ENCODE measurements at places on chromosomes 5 and 9.

- DNase-seq = no peak
These were observed 65.6 kb downstream of the FOCAD start for GRCh38 chr9:20749496-20750198.

DNA sequence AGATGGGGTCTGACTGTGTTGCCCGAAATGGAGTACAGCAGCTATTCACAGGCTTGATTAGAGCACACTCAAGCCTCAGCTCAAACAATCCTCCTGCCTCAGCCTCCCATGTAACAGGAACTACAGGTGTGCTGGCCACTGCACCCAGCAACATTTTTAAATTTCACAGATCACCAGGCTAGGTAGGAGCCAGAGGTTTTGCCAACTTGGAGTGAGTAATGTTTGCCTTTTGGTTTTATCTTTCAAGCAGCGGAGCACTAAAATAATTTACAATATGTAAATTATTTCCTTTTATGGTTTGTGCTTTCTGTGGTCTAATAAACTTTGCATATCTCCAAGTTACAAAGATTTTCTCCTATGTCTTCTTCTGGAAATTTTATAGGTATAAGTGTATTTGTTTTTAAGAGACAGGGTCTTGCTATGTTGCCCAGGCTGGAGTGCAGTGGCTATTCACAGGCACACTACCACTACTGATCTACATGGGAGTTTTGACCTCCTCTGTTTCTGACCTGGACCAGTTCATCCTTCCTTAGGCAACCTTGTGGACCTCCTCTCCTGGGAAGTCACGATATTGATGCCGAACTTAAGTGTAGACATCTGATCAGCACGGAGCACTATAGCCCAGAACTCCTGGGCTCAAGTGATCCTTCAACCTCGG is 67.2 kb upstream of the SUSD1 start:
- no peak for DNase-seq

DNA sequence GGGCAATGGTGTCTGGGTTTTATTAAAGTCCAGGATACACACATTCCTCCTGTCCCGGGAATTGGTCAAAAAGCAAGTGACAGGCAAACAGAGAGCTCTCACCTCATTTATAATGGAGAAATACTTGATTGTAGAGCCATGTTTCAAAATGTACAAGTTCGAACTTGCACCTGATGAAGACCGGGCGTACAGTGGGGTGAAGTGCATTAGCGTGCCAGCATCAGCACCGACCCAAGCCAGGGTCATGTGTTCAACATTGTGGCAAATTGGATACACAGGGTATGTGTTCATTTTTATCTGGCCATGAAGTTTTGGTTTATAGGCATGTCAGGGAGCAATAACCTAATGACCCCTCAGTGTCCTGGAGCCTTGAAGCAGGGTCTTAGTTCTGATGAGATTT is 472.5 kb downstream of the IRX1 start:
- DNase-seq = no peak

DNA sequence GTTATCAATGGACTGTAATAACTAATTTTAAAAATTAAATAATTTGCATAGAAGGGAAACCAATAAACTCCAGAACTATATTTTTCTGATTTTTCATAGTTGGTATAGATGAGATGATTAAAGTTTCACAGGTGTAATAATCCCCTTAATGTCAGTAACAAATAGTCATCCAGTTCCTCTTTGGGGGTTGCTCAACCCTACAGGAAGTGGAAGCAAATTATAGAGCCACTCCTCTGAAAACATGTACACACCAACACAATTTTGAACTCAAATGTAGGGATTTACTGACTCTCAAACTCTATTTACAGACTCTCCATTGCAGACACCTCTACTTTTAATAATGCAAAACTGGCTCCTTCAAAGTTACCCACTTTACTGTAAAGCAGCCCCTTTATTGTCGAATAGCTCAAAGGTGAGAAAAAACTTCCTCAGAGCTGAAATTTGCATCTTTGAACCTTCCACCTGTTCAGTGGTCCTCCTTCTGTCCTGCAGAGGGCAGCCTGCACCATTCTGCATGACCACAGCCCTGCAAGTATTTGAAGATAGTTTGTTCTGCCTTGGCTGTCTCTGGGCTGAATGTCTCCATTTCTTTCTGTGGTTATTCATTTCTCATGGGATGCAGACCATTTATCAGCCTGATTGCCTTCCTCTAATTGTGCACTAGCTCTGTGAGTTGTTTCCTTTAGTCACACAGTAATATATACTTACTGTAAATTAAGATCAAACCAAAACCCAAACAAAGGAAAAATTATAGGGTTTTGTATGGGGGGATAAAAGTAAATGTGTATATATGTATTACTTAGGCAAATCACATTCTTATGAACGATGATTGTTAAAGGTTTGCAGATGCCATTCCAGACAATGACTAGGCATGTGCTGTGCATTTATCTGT is 383.2 kb upstream of the SGCD start:
- DNase-seq = no peak

DNA sequence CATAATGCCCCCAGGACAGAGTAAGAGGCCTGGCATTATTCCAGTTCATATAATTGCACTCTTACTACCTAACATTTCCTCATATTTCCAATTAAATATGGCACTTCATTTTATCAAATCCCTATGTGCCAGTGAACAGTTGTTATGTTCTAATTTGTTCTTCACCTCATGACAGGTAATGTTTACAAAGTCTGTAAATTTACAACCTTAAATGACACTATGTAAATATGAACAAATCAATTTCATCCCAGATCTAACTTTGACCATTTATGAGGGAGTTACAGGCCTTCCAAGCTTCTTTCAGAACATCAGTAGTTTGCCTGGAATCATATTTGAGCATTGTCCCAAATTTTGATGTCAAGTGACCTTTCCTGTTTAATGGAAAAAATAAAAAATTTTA is 592.6 kb upstream of the CDH6 start:
- DNase-seq = no peak

- no peak for DNase-seq
These were observed 92.1 kb upstream of the IER5L start for GRCh38 chr9:129270205-129270604.

DNA sequence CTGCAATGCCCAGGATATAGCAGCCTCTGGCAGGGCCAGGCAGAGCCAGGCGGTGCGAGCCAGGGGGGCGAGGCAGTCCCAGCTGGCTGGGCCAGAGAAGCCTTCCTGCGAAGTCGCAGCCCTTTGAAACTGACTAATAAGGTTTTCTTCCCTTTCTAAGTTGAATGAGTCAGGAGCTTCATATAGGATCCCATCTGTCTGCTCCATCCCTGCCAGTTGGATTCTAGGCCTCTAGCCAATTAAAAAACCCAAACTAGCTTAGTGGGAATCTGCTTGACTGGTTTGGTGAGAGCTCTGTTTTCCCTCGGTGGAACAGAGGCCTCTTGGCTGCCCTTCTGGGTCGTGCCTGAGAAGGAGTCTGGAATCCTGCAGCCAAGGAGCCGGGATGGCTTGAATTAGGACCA is 70.1 kb upstream of the RAPGEF1 start:
- peak; percentile 13 for DNase-seq

GRCh38 chr5:148060881-148061280 is 2.9 kb upstream of the SPINK5 start:
- no peak for DNase-seq

- DNase-seq = no peak
These were observed 172.8 kb downstream of the ERCC6L2 start for GRCh38 chr9:96048104-96048955.

GRCh38 chr9:11128156-11128555 is 515.4 kb upstream of the PTPRD start:
- DNase-seq = no peak

GRCh38 chr9:81893929-81894328 is 34.3 kb upstream of the SPATA31D4 start:
- no peak for DNase-seq

DNA sequence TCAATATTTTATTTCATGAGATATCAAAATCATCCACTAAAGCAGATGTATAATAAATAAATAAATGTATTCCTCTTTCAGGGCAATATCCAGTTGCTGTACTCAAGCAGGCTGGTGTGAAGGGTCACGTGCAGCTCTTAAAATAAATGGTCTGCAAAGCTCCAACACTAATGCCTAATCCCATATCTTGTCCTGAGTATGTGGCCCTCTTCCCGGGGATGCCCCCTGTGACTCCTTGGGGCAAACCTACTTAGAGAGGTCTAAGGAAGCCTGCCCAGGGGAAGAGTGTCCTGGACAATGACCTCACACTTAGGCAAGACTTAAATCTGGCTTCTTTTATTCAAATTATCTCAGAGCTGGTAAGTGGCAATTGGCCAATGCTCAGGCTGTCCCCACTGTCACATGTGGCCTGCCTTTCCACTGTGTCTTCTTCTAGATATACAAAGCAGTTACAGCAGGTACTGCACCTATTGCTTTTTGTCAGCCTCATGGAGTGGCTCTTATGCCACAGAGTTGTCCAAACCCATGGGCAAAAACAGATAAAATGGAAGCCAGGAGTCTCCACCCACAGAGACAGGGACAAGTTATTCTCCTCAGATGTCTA is 55.3 kb downstream of the SEMA5A start:
- DNase-seq = no peak

- DNase-seq = peak; percentile 83
These were observed 35.2 kb upstream of the SPATA31C2 start for GRCh38 chr9:88173378-88173999.

- DNase-seq = peak; percentile 20
These were observed 131.6 kb downstream of the GOLPH3 start for GRCh38 chr5:32042551-32042961.

DNA sequence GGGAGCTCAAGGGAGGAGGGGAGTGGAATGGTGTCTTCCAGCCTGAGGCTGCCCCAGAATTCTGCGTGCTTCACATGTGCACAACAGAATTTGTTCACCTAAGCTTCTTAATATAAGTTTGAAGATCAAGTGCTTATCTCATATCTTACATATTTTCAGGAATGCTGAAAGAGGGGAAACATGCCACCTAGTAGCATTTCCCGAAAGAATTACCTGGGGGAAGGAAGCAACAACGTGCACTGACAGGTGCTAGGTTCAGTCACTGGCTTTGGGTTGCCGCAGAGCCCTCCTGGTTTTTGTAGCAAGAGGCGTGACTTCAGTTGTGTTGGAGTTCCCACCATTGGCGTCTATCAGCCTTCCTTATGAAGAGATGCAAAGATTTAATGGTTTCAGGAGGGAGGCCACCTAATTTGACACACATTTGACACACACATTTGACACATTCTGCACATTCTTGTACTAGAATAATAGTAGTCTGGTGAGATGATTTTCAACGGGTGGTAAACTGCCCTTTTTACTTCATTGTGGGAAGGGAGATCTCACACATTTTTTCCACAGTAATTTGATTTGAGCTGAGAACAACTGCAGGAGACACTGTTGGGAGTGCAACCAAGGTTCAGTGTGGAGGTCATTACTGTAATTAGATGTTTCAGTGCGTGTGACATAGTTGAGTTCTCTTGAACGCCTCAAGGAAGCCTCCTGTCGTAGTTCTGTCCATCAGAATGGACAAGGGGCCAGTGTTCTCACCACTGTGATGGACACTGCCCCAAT is 481.3 kb downstream of the CCDC171 start:
- DNase-seq = no peak

GRCh38 chr5:170345971-170346370 is 43.2 kb downstream of the KCNMB1 start:
- DNase-seq = no peak

DNA sequence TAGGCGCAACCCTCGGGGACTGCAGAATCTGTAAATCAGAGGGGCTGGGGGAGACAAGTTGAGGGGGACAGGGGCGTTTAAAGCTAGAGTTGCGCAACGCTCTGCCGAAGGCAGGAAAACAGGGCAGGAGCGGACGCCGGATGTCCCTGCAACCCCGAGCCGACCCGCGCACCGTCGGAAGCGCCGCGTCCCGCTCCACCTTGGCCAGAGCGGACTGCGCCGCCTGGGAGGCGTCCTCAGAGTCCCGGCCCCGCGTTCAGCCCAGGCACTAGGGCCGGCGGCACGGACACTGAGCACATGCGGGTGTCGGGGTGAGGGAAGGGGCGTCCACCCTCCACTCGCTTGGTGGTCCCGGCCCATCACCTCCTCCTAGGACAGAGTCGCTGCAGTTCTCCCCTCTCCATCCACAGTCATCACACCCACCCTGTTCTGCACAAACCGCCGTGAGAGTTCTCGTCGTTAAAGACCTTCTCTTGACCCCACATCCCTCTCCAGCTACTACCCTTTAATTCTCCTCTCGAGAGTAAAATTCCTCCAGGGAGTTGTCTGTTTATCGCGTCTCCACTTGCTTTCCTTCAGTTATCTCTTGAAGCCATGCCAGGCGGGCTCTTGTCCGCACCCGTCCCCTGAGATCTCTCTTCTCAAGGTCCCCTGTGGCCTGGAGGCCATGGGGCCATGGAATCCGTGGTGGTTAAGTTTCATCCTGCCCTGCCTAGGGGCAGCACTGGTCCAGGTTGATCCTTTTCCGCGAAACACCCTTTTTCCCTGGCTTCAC is 796 bp upstream of the PDLIM7 start:
- no peak for DNase-seq

- peak; percentile 92 for DNase-seq
These were observed 11.6 kb upstream of the IL12B start for GRCh38 chr5:159341906-159342310.

GRCh38 chr5:1725641-1726468 is 73.8 kb downstream of the MRPL36 start:
- DNase-seq = no peak

GRCh38 chr5:126810596-126811380 is 33.9 kb downstream of the LMNB1 start:
- no peak for DNase-seq

- DNase-seq = no peak
These were observed 3.8 kb downstream of the C9orf40 start for GRCh38 chr9:74948937-74949336.

GRCh38 chr9:81394881-81395675 is 294.3 kb downstream of the TLE1 start:
- DNase-seq = no peak

DNA sequence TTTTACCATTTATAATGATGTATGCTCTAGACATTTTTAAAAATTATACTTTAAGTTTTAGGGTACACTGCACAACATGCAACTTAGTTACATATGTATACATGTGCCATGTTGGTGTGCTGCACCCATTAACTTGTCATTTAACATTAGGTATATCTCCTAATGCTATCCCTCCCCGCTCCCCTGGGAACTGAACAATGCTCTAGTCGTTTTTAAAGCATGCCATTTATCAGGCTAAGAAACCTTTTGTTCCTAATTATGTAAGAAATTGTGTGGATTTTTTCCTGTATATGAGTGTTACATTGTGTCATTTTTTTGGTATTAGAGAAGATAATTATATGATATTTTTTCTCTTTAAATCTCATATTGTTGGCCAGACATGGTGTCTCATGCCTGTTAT is 72.8 kb upstream of the SGCD start:
- no peak for DNase-seq

GRCh38 chr5:91641730-91642350 is 258.7 kb upstream of the ARRDC3 start:
- peak; percentile 52 for DNase-seq

Measured in EL (cell line).